ENCODE measurements at places on chromosomes 2 and 18.

- DNase-seq: peak; percentile 93
Observed at GRCh38 chr18:67359873-67360838, 156.4 kb downstream of the DSEL start.

DNA sequence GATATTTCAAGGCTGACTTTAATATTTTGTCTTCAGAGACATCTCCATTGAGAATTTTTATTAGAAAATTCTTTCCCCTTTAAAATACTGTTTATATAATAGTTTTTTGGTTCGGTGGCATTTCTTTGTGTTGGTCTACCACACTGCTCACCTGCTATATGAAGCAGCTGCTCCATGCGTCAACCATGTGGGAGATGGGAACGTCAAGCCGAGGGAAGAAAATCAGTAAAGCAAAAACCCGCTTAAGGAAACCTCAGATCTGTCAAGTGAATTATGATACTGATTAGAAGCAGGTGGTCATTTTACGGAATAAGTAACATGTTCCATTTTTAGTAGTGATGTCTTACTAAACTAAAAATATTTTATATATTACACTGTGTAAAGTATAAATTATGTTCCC lies 5.6 kb upstream of the TMEM17 start:
- no peak for DNase-seq

DNA sequence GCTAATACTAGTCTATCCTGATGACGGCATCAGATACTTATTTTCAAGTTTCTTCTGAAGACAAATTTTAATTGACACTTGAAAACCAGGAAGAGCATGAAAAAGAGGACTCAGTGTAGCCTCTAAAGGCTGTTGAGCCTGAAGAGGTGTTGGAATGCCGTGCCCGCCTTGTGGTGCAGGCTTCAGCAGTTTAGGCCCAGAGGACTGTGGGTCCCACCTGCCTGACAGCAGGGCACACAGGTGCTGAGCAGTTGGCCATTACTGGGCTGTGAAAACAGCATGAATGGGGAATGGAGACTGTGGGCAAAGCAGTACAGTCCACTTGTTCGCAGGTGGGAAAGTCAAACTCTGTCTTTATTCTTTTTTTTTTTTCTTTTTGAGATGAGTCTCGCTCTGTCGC lies 49.8 kb upstream of the THOC1 start:
- no peak for DNase-seq

DNA sequence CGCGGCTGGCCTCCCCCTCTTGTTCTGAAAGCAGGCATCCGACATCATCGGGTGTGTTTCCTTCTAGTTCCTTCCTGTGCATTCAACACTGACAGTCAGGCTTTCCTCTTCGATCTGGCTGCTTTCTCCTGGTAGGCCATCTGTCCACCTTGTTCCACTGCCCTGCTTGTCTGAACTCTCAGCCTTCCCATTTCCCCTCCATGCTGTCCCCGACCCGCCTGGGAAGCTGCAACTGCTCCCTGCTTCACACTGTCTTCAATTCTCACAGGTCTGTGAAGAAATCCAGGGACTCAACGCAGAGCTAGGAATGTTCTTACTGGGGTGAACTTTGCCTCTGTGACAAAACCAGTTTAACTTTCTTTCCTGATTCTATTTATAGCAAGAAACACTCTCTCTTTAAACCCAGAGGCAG lies 43.0 kb downstream of the KIF3C start:
- DNase-seq: no peak

- DNase-seq: no peak
Observed at GRCh38 chr2:102366406-102367112, 11.0 kb downstream of the IL18R1 start.

DNA sequence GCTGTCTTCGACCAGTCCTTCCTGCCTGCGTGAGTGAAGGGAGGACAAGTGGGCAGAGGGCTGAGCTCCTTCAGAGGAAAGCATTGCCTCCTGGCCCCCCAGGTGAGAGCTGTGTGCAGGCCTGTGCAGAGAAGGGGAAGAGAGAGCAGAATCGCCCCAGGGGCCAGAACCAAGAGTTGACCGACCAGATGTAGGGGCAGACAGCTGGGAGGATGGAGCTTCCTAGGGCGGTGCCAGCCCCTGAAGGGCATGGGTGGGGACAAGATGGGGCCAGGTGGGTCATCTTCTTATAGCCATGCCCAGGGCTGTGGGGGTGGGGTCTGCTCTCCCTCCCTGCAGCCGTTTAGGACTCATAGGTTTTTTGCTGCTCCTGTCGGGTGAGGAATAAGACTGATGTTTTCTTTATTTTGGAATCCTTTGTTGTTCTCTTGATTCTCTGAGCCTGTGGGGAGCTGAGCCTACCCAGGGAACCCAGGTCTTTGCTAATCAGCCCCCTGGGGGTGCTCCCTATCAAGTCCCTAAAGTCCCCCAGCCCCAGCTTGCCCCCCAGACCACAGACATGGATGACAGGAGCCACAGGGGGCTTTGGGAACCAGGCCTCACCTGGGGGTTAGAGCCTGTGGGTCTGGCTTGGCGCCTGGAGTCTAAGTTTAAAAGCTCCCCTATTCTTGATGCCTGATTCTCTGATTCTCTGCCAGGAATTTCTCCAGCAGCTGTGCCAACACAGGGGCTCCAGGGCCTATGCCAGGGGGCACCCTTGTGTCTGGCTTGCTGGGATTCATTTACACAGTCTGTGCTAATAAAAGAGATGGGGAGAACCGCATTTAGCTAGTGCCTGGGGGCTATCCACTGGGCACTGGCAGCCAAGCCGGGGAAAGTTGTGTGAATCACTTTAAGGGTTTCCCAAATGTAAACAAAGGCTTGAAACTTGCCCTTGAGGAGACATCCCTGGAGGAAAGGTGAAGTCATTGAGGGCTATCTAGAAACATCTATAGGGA lies 9.3 kb upstream of the EFHD1 start:
- DNase-seq: no peak

GRCh38 chr2:85854166-85854509 lies 34.7 kb downstream of the ST3GAL5 start:
- no peak for DNase-seq

All from astrocyte (in vitro differentiated cells and primary cell).